ENCODE measurements at places on chromosomes 6 and 20.

DNA sequence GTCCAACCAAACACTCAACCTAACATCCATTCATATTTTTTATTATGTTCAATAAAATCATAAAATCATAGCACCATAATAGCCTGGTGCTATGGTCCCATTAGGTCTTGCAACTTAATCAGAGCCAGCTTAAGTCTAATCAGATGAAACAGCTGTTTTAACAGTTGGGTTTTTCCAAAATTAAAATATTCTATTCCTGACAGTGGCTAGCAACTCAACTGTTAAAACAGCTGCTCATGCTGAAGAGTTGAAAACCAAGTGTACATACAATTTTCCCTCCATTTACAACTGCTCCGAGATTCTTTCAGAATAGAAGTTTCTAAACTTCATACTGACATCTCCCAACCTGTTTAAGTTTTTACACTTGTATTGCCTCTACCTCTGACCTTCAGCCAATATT, 89.5 kb downstream of the UBE3D start:
- DNase-seq: no peak

DNA sequence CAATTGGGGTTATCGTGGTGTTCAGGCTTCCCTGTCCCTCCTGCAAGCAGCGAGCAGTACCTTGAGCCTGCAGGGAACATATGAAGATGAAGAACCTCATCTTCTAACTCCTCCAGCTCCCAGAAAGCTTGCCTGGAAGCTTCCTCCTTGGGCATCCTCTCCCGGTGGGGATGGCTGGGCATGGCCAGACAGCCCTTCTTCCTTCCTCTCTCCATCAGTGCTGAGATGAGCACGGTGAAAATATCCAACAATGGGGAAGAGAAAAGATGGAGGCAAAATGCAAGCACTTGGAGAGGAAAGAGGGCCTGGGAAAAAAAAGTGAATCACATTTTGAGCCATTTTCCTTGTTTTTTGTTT, 107.7 kb upstream of the FOXA2 start:
- DNase-seq: no peak

GRCh38 chr20:57179265-57179664, 87.2 kb downstream of the BMP7 start:
- no peak for DNase-seq

GRCh38 chr6:87817183-87817582, 115.2 kb upstream of the AKIRIN2 start:
- no peak for DNase-seq

DNA sequence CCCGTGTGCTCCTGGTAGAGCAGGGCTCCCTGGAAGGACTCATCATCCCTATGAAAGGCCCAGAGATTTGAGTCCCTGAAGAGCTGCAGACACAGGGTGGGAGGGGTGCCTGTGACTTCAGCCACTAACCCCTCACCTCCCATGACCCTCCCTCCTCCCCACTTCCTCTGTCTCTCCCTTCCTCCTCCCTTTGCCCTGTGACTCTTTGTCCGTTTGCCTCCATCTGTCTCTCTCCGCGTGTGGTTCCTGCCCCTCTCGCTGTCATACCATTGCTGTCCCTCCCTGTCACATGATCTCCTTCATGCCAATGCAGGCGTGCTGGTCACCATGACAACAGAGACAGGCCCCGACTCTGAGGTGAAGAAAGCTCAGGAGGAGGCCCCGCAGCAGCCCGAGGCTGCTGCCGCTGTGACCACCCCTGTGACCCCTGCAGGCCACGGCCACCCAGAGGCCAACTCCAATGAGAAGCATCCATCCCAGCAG, 19.0 kb downstream of the EPB41L1 start:
- no peak for DNase-seq

DNA sequence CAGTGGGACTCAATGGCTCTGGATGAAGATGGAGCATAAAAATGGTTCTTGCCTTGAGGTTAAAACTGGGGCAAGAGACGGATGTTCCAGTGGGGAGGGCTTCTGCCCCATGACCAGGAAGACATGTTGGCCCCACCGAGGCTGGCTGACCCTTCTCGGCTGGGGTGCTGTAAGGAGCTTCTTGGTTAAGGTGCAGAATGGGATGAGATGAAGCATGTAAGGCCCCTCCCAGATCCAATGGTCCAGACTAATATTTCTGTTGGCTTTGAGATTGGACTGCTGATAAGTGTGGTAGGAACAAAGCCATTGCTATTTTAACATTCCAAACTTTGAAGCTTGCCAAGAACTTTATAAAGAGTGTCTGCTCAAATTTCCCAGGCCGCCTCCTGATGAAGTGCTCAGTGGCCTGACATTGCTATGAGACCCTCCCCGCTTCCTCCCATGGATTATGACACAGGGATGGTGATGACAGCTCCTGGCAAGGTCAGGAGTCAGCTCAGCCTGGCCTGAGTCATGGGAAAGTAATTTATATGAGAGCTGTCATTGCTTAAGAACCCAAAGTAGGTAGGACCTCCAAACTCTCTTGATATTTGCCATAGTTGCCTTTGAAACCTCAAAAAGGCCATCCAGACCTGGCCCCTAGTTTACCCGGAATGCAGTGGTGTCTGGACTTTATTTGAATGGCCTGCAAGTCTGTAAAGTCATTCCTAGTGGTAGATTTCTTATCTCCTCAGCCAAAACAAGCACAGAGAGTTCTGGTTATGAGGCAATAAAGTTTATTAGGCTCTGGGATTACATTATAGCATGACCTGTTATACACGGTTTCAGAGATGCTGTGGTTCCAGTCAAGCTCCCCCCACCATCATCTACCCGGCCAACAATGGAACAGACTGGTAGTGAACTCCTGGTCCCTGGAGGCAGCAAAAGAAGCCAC, 55.2 kb downstream of the TGM2 start:
- no peak for DNase-seq

DNA sequence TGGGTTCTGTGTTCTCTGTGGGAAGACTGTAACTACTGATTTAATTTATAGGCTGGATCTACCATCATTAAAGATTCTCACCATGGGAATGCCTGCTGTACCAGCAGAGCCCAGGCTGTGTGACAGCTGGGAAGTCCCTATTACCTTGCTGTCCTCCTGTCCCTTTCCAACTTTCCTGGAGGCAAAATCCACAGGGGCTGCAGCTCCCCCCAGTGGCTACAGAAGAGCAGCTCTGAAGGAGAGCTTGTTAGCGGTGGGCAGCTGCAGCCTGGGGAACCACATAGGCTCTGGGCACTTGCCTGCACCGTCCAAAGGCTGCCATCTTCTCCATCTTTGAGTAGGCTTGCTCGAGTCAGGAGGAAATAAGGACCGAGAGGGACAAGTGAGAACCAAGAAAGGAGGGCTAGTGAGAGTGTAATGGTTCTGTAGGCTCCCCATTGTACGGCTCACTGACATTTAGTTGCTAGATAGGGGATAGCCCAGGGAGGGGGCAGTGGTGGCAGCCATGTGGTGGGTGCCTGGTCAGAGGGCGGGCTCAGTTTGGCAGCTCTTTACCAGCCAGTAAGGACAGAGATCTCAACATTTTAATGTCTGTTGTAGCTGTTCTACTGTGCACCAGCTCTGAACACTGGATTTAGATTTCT, 155.1 kb upstream of the MLIP start:
- no peak for DNase-seq

DNA sequence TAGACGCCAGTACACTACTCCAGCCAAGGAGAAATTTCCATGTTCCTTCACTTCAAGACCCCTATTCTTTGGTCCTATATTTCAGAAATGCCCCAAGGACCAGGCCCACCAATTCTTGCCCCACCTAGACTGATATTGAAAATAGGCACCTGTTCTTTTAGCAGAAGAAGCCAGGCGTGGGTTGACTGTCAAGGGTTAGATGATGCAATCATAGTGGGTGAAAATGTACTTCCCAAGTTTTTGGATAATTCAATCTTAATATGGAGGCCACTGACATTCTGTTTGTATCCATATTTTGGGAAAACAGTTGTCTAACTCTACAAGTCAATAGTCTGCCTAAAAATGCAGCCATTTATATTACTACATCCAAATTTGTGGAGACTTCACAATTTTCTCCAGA, 21.0 kb upstream of the SNAP91 start:
- no peak for DNase-seq

- no peak for DNase-seq
Observed at GRCh38 chr6:88513471-88513870, 347.3 kb upstream of the CNR1 start.

DNA sequence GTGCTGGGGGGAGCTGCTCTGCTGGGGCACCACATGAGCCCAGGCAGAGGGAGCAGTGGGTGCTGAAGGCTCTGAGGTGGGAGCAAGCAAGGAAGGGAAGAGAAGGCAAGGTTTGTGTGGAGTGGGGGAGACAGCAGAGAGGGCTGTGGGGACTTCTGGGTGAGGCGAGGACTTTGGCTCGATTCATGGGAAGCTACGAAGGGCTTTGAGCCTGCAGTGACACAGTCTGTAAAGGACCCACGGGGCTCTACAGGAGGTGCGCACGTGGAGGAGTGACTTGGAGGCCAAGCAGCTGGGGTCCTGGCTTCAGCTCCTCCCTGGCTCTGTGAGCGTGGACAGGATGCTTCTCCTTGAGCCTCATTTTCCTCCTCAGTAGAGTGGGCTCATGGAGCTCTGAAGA, 29.1 kb upstream of the CSNK2A1 start:
- no peak for DNase-seq

DNA sequence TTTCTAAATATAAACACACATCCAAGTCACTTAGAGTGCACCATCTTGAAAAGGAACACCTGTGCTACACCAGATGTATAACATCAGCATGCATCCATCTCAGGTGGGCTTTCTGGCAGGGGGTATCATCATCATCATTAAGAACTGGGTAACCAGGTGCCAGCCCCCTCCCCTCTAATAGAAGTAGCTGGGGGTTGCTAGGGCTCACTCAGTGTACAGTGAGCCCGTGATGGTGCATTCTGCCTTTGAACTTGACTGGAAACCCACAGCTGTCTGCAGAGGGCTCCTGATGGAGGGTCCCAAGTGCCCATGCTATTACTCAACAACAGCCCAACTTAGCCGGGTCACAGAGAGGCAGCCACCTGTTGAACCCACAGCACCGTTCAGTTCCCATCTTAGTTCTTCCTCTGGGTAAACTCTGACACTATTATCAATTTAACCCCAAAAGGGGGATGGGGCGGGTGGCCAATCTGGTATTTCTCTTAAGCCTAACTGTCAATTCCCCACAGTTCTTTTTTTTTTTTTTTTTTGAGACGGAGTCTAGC, 32.7 kb upstream of the CCND3 start:
- no peak for DNase-seq

DNA sequence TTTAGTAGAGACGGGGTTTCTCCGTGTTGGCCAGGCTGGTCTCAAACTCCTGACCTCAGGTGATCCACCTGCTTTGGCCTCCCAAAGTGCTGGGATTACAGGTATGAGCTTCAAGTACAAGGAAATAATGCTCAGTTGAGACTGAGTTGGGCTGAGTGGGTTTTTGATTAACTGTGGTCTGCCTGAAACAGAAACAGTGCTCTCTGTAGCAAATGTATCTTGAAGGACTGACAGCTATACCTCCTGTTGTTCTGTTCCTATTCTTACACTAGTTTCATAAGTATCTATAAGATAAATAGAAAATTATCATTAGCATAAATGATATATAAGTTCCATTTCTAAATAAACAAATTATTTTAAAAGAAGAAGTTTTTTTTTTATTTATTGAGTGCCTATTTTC, 142.8 kb upstream of the PTPRK start:
- no peak for DNase-seq

GRCh38 chr6:129350278-129350677, 359.7 kb downstream of the ARHGAP18 start:
- no peak for DNase-seq

- DNase-seq: no peak
Observed at GRCh38 chr6:79034865-79035264, 43.2 kb downstream of the PHIP start.

GRCh38 chr20:57539889-57540288, 14.9 kb upstream of the CTCFL start:
- DNase-seq: no peak

DNA sequence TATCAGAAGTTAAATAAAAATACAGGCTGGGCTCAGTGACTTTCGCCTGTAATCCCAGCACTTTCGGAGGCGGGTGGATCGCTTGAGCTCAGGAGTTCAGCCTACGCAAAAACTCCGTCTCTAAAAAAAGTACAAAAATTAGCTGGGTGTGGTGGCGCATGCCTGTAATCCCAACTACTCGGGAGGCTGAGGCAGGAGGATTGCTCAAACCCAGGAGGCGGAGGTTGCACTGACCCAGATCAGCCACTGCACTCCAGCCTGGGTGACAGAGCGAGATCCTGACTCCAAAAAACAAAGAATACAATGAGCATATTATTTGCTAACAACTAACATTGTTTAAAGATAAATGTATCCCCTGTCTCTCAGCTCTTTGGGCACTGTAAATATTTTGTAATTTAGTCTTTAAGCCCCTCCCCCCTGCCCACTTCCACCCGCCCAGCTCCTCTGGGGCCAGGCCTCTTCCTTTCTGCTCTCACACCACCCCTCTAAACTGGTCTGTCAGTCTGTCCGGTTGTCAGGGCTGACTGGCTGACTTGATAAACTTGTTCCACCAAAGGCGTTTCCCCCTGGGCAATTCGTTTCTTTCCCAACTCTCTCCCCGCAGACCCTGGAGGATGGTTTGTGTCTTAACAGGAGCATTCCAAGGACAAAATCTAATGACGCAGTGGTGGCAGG, 62.4 kb upstream of the QKI start:
- no peak for DNase-seq

- DNase-seq: no peak
Observed at GRCh38 chr6:73943411-73943810, 247.4 kb downstream of the CD109 start.

- no peak for DNase-seq
Observed at GRCh38 chr20:10240655-10241054, 22.0 kb downstream of the SNAP25 start.

- no peak for DNase-seq
Observed at GRCh38 chr20:49245921-49246740, 26.9 kb downstream of the DDX27 start.

DNA sequence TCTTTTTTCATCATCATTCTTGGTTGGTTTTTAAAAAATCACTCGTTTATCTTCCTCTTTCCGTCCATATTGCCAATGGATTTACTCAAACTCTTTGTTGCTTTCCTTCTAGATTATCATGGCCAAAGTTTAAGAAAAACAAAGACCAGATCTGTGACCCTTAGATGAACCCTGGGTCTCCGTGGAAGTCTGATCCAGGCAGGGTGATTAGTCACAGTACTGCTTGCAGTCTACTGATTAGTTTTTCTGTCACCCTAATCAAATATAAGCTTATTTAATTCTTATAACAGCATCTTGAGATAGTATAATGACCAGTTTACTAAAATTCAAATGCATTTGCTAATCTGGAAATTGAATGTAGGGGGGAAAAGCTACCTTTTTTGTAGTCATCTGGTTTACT, 6.0 kb upstream of the SMIM28 start:
- DNase-seq: no peak

- DNase-seq: no peak
Observed at GRCh38 chr20:50310673-50311051, 120.0 kb downstream of the CEBPB start.
